ENCODE measurements at places on chromosomes 5 and 9. TPM values are rescaled to one million over a fixed set of nuclear protein-coding genes. Genes with fewer than 3 reads are reported as not detected.

- H3K36me3 ChIP-seq = no peaks in the 10 kb centered on the region
- no peaks in the 10 kb centered on the region for H3K4me1 ChIP-seq
- no peak overlapping the region for H3K4me3 ChIP-seq
- no peak overlapping the region for H3K27ac ChIP-seq
- DNase-seq = no peak
These were observed 7.5 kb upstream of the DPYSL3 start for GRCh38 chr5:147517383-147517782.

FGD3 gene
- total RNA-seq = 57.7 TPM

ANGPTL2 gene
- not detected for total RNA-seq

PCDH1 gene
- total RNA-seq = not detected

FBP2 gene
- total RNA-seq = not detected

Data from activated naive CD4-positive, alpha-beta T cell treated with anti-CD3 and anti-CD28 coated beads for 36 hours (primary cell).